Ascending aorta (tissue), 2 donors: ENCODE measurements at places on chromosomes 3 and 15.

DNA sequence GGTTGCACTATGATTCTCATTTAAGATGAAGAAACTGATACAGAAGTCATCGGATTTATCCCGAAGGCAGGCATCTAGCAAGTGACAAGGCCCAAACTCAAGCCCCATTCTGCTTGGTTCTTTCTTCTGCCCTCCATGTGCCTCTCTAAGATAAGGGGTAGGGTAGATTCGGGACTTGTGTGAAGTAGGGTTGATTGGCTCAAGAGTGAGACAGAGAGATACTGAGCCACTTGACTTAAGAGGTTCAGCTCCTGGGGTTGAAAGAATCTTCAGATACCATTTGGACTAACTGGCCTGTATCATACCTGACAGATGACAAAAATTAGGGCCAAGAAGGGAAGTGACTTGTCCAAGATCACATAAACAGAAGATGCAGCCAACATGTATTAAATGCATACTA lies 891 bp downstream of the RFT1 start:
- DNase-seq = no peak

GRCh38 chr3:13063225-13063624 lies 10.0 kb downstream of the IQSEC1 start:
- DNase-seq = no peak

GRCh38 chr3:119356646-119357045 lies 62.5 kb downstream of the ARHGAP31 start:
- no peak for DNase-seq

- no peak for DNase-seq
These were observed 33.9 kb downstream of the RNU5B-1 start for GRCh38 chr15:65338366-65338765.

- no peak for DNase-seq
These were observed 212.2 kb downstream of the GABRG3 start for GRCh38 chr15:27183201-27183600.

DNA sequence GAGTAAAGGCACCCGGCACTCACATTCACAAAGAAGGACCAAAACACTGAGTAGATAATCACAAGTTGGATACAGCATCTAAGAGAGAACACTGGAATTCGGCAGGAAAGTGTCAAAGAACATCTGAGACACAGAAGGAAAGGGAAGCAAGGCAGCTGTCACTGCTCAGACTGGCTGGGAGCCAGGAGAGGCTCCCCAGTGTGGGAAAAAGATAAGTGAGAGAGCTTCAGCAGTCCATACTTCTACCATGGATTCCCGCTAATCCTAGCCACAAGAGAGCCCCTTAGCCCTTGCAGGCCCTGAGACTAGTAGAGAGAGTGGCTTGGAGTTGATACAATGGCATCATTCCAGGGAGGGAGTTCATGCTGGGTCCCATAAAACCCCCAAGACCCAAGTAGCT lies 36.7 kb upstream of the CP start:
- no peak for DNase-seq

DNA sequence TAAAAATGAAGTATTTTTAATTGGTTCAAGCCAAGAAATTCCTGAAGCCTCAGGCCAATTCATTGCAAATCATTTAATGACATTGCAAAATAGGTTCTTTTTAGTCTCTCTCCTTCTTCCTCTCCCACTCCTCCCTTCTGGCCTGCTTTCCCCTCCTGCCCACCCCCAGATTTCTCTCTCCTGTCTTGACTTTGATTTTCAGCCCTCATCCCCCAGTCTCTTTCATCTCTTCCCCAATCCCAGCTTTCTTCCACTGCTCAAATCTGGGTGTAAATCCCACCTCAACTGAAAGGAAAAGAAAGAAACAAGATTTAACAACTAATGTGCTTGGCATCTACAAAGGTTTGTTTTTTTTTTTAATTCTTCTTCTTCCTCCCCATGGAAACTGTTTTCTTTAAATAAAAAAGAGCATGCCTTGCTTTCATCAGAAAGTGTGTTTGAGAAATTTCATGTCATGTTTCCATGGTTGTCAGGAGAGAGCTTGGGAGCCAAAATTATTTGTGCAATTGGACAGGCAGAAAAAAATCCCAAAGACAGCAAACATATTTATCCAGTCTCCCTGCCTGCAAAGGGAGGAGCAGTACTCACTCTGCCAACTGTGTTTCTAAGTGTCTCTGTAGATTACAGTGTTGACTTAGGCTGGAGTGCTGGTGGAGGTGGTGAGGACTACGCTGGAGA lies 50.4 kb downstream of the BOC start:
- DNase-seq = no peak

DNA sequence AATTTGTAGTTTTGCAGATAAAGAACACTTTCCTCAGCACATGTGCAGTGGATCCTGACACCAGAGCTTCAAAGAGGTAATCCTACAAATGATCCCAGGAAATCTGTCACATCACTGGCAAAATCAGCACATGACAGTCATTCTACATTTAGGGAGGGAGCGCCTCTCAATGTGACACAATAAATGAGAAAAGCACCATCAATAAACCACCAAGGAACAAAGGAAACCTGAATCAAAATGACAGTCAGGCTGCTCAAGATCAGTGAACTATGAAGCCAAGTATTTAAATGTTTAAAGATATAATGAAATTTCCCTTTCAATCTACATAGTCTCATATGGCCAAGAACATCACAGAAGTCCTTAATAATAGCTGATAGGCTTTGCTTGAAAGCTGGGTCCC lies 119.5 kb downstream of the LRRN1 start:
- DNase-seq = no peak

DNA sequence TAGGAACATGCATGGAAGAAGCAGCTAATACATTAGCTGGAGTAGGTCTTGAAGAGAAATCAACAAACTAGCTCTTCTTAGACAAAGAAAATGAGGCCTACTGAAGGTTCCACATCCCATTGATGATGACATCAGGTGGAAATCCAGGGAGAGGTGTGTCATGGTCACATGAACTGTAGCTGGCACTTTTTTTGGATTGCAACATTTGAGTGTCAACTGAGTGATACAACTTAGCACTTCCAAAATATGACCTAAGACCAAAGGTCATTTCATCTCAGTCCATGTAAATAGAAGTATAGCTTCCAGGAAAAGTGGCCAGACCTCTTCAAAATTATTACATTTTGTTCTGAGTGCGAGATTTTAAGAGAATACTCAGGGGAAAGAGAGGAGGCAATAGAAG lies 117.2 kb upstream of the MEIS2 start:
- DNase-seq = no peak

- DNase-seq = no peak
These were observed 256.0 kb downstream of the CNTN4 start for GRCh38 chr3:2354702-2355101.

- DNase-seq = no peak
These were observed 14.7 kb downstream of the MAP2K1 start for GRCh38 chr15:66401130-66402021.

GRCh38 chr3:149371001-149371722 lies 6.3 kb downstream of the TM4SF1 start:
- no peak for DNase-seq

- DNase-seq = no peak
These were observed 11.3 kb upstream of the IQGAP1 start for GRCh38 chr15:90376789-90377188.

DNA sequence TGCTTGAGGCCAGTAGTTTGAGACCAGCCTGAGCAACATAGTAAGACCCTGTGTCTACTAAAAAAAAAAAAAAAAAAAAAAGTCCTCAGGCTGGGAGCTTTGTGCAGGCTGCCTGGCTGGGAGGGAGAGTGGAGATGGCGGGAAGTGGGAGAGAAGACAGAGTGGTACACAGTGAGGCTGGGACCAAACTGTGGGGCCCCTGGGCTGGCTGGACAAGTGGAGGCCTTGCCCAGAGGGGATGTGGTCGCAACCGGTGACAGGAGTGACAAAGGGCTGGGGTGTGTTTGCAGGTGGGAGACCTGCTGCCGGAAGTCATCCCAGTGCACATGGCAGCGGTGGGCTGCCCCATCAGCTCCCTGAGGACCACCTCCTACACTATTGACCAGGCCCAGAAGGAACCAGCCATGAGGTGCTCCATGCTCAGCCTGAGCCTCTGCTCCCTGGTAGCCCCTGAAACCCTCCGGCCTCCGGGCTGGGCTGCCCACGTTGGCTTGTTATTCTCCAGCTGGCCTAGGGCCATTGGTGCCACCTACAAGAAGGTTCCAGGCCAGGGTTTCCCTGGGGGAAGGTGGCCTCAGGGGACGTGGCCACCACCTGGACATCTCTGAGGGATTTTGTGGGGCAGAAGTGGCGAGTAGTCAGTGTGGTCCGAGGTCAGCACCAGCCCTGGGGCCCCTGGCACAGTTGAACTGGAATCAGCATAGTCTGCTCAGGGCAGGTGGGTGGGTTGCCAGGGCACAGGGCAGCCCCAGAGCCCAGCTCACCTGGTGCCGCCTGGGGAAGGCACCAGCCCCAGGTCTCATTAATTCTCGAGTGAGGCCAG lies 22.7 kb downstream of the ACAA1 start:
- DNase-seq = peak; percentile 57

DNA sequence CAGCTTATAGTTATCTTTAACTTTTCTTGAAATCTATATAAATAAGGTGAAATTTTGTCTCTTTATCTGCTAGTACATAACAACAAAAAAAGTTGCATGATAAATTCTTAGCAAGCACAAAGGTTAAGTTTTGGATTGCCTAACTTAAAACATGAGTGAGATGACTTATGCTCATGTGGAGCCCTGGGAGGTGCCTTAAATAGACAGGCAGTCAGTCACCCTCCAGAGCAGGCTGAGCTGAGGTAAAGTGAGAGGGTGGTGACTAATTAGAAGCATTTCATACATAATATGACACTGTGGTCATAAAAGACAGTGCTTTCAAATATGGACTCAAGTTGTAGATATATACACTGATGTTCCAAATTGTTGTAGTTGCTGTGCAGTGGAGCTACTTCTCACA lies 14.6 kb upstream of the MME start:
- no peak for DNase-seq

DNA sequence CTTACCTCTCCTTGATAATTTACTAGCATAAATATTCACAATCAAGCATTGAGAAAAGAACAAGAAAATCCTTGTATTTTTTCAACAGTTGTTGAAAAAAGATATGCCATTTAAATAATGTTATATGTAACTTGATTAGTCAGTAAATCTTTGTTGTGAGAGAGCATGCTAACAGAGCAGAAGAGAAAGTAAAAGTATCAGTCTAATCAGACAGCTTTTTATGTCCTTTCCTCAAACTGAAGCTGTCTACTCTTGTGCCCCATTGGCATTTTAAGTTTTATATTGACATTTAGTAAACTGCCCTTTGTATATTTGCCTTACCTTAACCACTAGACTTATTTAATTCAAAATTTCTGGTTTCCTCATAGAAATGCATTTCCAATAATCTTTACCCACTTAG lies 668.7 kb downstream of the OTOL1 start:
- DNase-seq = no peak

DNA sequence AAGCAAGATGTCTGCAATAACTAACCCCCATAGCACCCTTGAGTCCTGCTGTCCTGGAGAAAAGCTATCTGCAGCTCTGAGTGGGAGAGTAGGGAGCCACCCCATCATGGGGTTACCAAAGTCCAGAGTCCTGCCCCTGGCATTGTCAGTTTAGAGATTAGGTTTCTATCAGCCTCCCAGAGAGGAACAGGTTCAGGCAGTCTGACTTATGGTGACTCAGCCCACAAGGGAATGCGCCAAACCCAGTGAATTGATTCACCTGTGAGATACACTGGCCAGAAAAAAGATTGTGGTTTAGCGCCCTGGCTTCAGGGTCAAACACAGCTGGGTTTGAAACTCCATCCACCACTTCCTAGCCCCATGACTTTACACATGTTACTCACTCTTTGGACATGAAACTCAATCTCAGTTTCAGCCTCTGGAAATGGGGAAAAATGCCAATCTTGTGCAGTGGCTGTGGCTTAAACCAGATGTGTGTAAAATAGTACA lies 263.6 kb upstream of the HES1 start:
- peak; percentile 24 for DNase-seq

GRCh38 chr3:7973006-7973405 lies 528.6 kb upstream of the LMCD1 start:
- DNase-seq = no peak

GRCh38 chr3:69236812-69237707 lies 114.7 kb upstream of the LMOD3 start:
- no peak for DNase-seq

DNA sequence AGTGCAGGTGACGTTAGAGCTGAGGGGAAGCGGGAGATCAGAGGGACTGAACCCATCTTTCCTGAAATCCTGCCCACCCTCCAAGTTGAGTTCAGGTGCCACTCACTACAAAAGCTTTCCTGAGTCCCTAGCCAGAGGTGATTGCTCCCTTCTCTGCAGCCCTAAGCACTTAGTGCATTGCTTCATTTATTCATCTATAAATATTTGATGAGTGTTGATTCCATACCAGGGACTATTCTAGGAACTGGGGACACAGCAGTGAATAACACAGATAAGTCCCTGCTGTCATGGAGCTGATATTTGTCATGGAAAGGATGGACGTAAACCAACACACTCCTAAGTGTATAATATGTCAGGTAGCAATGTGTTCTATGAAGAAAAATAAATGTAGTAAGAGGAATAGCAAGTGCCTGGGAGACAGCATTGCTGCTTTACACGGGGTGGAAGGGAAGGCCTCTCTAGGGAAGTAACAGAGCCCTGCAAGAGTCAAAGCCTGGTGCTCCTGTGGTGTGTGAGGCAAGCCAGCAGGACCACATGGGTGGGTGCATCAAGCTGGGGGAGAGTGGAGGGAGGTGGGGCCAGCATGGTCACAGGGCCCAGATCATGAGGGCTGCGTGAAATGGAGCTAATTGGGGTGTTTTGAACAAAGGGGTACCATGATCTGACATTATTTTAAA lies 18.6 kb downstream of the ALPK3 start:
- peak; percentile 31 for DNase-seq

DNA sequence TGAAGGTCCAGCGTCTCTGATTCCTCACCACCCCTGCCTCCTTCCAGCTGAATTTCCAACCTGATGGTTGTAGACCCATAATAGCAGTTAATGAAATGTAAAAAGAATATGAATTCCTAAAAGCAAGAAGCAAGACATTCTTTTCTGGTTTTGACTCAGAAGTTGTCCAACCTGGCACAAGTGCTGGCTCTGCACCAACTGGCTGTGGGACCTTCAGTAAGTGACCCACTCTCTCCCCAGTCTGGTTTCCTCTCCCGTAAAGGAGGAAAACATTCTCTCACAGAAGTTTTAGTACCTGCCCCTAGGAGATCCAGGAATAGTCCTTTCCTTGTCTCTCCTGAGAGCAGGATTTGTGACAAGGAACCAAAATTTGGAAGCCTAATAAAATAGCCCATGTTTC lies 236.9 kb upstream of the TRIM42 start:
- no peak for DNase-seq

- no peak for DNase-seq
These were observed 76.1 kb upstream of the DCLK3 start for GRCh38 chr3:36840453-36840921.

- no peak for DNase-seq
These were observed 166.4 kb downstream of the ATG7 start for GRCh38 chr3:11438646-11439045.

GRCh38 chr15:56982987-56983386 lies 64.5 kb downstream of the TCF12 start:
- no peak for DNase-seq

DNA sequence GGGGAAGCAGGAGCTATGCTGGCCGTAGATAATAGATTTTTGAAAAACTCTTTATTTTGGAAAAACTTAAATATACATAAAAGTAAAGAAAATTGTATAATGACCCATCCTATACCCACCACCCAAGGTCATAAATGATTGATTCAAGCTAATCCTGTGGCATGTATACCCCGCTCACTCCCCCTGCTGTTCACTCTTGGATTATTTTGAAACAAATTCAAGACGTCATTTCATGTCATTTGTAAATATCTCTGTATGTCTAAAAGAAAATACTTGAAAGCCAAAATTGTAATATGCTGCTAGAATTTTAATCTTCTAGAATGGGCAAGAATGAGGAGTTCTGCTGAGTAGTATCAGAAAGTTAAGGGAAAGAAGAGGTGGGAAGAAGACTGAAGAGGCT lies 241.7 kb downstream of the FEZF2 start:
- no peak for DNase-seq
